Activated CD8-positive, alpha-beta memory T cell treated with anti-CD3 and anti-CD28 coated beads, Interleukin-2, amount 10 ng/mL, durations not matched to agents 7 days and 5 days (primary cell): ENCODE measurements at places on chromosomes 2 and 18. TPM values are rescaled to one million over a fixed set of nuclear protein-coding genes. Genes with fewer than 3 reads are reported as not detected.

The LBX2 gene
- 2.4 TPM for total RNA-seq

The MARCO gene
- total RNA-seq = not detected

The LIPG gene
- total RNA-seq = 0.16 TPM

The CCBE1 gene
- 0.12 TPM for total RNA-seq

The RAMP1 gene
- 3.9 TPM for total RNA-seq

The NT5DC4 gene
- not detected for total RNA-seq

The SERPINB2 gene
- not detected for total RNA-seq

The ADRA2B gene
- total RNA-seq = 0.09 TPM

The ANO7 gene
- total RNA-seq = 1.1 TPM

The AMMECR1L gene
- 13.3 TPM for total RNA-seq

The CRYBA2 gene
- not detected for total RNA-seq

The SULT1C4 gene
- total RNA-seq = not detected
